CD4-positive, alpha-beta T cell treated with Interleukin-17A for 1 hour (primary cell): ENCODE measurements at places on chromosomes 2 and 18.

DNA sequence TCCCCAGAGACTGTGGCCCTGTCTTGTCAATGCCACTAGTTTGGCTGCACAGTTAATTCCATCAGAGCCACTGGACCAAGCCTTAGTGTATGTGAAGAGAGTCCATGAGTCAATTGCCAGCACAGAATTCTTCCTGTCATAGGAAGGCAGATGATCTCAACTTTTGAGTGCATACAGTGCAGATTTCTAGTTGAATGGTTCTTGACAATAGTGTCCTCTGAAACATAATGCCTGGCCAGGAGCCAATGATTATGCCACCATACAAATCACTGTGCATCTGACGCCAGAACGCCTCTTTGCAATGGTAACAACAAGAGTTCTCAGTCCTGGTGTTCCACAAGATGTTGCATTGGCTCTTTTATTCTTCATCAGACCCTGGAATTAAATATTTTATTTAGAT lies 7.1 kb downstream of the NEUROD1 start:
- DNase-seq = no peak

DNA sequence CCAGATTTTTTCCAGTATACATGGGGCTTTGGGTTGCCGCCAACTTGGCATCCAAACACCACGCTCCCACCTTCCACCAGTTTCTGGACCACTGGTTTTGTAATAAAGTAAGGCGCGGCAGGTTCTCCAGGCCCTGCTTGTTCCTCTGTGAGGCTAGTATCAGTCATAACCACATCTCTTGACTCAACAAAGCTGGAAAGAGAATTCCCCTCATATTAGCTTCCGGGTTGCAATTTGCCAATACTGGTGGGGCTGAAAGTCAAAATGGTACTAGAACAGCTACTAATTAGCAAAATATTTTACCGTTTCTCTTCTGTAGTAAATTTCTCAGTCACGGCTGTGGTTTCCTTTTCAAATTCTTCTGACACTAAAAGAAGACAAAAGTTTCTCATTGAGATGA lies 25.0 kb downstream of the TTN start:
- DNase-seq = no peak

DNA sequence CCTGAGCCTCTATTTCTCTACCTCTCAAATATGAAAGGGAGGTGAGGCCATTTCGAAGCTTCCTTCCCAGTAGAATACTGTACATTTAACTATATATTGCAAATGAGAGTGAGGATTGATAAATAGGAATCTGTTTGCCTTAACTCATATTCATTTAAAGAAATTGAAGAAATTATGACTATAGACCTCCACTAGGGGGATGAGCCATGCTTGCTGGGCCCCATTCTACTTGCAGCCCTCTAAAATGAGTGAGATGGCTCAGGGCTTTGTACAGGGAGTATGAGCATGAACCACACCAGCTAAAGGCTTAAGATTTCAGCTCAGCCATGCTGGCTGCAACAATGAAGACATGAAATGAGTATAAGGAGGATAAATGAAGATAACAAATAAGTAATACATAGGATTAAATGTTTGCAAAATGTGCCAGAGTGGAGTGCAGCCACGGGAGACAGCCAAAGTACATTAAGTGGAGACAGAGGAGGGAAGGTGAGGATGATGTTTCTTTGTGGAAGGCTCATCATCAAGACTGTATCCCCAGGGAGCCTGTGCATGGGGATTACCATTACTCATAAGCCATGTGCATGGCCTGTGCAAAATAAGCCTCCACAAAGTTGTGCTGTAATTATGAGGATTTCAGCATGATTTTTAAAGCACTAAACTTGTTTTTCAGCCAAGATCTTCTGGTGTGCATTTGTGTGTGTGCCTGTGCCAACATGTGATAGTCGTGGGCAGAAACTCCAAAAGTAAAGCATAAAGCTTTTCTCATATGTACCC lies 300.8 kb downstream of the CNTNAP5 start:
- DNase-seq = no peak

GRCh38 chr2:203826704-203827103 lies 40.9 kb upstream of the CTLA4 start:
- DNase-seq = no peak

DNA sequence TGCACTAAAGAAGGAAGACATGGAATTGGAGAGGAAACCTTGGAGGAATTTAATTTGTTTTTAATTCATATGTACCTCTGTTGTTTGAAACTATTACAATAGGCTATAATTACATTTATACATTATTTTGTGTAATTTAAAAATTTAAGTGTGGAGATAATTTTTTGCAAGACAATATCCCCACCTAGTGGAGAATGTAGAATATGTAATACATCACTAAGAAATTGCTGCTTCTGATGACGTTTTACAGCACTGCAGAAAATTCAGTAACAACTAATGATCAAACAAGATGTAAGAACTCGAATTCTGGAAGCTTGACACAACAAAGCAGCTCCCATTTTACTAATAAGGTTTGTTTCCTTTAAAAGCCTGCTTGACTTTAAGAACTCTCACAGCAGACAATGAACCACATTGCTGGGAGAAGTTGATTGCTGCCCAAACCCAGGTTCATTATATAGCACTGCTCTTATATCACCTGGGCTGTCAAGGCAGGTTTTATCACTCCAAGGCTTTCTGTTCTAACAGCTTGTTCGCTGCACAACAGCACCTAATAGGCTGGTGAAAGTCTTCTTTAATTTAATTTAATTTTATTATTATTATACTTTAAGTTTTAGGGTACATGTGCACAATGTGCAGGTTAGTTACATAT lies 53.4 kb downstream of the THADA start:
- peak; percentile 57 for DNase-seq

GRCh38 chr2:234999740-235000425 lies 48.1 kb downstream of the SH3BP4 start:
- no peak for DNase-seq

- no peak for DNase-seq
Measured at GRCh38 chr2:71581026-71581425, 127.7 kb downstream of the DYSF start.
